ENCODE measurements at places on chromosomes 12 and 14.

- DNase-seq = no peak
These were observed 406.4 kb downstream of the SNAPC1 start for GRCh38 chr14:62168564-62169155.

DNA sequence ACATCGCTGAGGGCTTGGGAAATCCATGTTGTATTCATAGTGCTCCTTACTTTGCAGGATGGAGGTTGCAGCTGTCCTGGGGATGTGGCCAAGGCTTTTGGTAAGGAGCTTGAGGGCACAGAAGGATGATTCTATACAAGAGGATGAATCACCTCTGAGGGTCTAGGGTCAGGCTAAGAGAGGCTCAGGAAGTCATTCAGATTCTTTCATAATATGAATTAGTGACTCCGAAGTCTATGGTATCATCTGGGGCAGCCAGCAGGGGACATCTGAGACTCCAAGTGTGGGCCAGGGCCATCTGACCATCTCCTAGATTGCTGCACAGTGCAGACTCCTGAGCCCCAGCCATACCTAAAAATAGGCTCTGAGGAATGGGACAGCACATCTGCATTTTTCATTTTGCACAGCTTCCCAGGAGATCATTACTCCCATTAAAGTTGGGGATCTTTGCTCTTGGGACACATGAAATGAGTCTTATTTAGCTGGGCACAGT lies 4.8 kb downstream of the GMPR2 start:
- DNase-seq = no peak

GRCh38 chr12:115010324-115010995 lies 326.5 kb upstream of the TBX3 start:
- no peak for DNase-seq

GRCh38 chr12:100268835-100269564 lies 2.0 kb downstream of the SCYL2 start:
- DNase-seq = no peak

- DNase-seq = no peak
These were observed 74.7 kb downstream of the NIN start for GRCh38 chr14:50756300-50756699.

DNA sequence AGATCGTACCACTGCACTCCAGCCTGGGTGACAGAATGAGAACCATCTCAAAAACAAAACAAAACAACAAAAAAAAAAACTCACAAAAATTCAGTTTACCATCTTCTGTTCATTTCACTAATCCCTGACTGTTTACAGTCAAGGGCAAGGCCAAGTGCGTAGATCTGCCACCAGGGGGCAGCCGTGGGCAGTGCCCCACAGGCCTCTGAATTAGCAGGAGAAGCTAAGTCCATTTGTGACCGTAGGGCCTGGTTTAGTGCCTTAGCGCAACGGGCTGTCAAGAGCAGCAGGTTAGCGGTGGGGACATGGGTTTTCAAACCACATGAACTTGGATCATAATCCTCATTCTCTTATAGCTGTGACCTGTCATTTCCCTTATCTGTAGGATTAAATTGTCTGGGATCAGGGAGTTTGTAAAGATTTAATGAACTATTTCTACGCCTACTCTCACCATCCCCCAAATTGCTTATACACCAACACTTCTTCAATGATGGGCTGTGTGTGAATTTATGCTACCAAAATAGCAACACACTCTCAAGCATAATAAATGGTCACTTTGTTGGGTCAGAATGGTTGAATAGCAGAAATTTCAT lies 49.0 kb downstream of the KCTD10 start:
- peak; percentile 57 for DNase-seq

DNA sequence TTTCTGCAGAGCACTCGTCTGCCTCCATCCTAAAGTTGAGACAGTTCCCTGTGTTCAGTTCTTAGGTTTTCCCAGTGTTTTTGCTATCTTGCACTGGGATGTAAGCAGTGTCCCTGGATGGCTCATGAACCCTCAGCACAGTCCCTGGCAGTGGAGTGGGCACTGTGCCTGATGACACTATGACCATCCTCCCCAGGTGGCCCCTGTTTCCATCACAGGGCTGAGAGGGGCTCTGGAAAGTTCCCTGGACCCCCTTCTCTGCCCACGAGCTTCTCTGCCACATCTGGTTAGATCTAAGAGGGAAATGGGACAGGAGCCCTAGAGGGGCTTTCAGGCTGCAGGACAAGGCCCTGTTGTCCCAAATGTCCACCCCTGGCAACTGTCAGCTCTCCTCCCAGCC lies 249.8 kb upstream of the SFSWAP start:
- DNase-seq = no peak

GRCh38 chr14:75499084-75499875 lies 23.0 kb upstream of the BATF start:
- DNase-seq = no peak

- no peak for DNase-seq
These were observed 10.8 kb downstream of the TRPV4 start for GRCh38 chr12:109822416-109822815.

DNA sequence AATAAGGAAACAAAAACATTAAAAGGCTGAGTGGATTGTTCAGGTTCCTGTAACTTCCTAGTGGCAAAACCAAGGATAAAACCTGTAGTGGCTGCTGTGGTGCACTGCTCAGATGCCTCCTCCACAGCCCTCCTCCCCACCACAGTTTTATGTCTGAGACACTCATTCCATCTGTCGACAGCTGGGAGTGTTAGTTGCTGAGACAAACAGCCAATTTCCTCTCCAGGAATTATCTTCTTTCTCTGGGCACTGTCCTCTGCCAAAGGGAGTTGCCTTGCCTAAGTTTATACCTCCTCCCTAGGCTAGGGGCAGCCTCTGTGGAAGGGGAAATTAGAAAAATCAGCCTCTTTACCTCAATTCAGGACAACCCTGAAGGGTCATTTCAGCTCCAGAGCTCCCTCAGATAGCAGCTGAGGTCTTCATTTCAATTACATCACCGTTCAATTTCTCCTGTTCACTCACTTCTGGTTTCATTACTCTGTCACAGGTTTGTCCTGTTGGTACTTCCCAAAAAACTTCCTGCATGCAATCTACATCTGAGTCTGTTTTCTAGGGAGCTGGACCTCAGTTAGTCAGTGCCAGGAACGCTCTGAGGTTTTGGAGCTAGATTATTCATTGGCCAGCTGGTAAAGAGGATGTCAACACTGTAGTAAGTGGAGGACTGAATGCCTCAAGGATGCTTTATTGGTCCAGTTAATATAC lies 74.9 kb upstream of the ATP2B1 start:
- DNase-seq = no peak

- DNase-seq = no peak
These were observed 1216.4 kb upstream of the USP15 start for GRCh38 chr12:61043838-61044237.

DNA sequence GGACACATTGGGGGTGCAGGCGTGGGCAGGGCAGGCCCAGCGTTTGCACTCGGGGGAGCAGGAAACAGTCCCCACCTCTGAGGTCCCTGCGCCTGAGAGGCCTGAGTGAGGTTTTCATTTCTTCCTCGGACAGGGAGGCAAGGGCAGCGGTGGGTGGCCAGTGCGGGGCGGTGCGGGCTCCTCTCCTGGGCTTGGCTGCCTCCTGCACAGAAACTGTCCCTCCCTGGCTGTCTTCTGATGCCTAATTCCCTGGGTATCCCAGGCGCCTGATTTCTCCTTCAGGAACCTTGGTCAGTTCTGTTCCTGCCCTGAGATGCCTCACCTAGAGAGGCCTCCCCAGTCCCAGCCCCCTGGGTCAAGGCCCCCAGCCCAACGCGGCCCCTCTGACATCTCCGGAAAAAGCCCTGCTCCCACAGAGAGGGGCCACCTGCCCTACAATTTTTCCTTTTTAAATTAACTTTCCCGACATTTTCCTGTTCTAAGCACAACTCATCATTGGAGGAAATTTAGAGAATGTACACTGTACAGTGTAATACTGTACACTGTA lies 260.3 kb downstream of the ADGRD1 start:
- no peak for DNase-seq

DNA sequence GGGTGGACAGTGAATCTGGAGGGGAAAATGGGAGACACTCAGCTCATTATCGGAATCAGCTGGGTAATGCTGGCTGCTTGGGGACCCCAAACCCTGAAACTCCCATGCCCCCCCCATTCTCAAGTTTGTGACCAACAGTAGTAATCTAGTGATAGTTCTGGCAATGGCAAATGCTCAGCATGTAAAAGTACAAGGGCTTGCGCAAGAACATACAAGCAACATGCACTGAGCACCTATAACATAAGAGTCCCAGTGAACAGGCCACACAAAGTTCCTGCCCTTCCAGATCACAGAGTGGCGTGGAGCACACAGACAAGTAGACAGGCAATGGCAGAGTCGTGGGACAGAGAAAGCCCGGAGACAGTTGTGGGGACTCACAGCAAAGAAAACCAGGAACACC lies 407.9 kb downstream of the MED13L start:
- no peak for DNase-seq

- no peak for DNase-seq
These were observed 628 bp upstream of the LLPH start for GRCh38 chr12:66131067-66131688.

- DNase-seq = no peak
These were observed 19.0 kb downstream of the SPRING1 start for GRCh38 chr12:116718655-116719454.

DNA sequence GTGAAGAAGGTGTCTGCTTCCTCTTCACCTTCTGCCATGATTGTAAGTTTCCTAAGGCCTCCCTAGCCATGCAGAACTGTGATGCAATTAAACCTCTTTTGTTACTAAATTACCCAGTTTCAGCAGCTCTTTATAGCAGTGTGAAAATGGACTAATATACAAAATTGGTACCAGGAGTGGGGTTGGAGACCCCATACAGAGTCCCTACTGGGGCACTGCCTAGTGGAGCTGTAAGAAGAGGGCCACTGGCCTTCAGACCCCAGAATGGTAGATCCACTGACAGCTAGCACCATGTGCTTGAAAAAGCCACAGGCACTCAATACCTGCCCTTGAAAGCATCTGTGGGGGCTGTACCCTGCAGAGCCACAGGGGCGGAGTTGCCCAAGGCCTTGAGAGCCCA lies 44.8 kb upstream of the CRADD start:
- no peak for DNase-seq

DNA sequence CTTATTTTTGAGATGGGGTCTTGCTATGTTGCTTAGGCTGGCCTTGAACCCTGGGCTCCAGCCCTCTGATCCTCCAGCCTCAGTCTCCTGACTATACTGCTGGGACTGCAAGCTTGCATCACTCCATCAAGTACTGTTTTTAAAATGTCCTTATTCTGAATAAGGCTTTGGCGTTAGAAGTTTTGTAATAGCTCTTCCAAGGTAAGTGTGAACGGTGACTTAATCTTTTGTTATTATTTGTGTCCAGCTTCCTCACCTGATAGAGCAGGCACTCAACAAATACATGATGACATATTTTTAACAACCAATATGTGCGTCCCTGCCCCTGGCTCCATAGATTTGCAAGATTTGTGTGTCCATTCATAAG lies 1.4 kb downstream of the C1RL start:
- no peak for DNase-seq

DNA sequence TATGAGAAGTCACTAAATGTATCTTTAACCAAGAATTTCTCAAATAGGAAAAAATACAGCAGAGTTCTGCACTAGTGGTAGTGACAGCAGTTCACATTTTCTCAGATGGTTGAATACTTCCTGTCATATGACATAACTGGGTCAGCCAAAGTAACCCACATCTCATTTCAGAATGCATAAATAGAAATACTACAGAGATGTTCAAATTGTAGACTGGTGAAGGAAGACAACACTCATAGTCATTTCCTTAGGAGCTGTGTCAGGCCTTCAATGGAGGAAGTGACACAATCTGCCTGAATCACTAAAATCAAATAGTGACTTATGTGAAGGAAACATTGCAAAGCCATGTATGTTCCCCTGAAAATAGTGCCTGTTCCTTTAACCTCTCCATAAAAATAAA lies 32.4 kb downstream of the FERMT2 start:
- DNase-seq = no peak

GRCh38 chr12:32706335-32707024 lies 27.4 kb downstream of the DNM1L start:
- DNase-seq = no peak

- no peak for DNase-seq
These were observed 161.0 kb downstream of the SLC38A4 start for GRCh38 chr12:46664761-46665287.

DNA sequence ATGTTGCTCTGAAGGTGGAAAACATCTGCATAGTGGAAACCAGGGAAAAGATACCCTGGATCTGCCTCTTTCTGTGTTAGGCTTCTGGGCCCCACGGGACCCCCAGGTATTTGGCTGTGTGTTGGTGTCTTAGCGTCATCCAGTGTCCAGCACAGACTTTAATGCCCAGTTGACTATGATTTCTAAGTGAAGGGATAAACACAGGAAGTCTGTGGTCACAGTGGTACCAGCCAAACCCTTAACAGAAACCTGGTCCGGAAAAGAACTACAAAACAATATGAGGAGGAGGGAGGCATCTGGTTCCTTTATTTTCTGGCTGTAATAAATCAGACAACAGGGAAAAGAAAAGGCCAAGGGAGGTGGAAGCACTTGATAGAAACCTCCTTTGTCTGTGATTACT lies 56.4 kb downstream of the CMKLR1 start:
- DNase-seq = no peak

DNA sequence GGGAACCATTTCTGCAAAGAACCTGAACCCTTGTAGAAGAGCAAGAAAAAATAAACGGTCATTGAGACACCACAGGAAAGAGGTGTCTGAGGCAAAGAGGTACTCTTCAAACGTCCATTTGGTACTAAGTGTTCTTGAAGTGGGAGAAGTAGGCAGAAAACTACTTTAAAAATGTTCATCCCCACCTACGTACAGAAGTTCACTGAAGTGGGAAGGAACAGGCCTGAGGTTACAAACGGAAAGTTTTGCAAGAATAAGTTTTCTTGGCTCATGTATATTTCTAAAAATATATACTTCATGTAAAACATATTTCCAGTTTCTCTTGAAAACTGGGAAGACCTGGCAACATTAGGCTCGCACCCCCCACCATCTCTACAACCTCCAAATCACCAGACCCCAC lies 61.2 kb downstream of the STXBP6 start:
- DNase-seq = no peak

GRCh38 chr12:112796067-112796466 lies 4.5 kb downstream of the RPH3A start:
- DNase-seq = no peak

DNA sequence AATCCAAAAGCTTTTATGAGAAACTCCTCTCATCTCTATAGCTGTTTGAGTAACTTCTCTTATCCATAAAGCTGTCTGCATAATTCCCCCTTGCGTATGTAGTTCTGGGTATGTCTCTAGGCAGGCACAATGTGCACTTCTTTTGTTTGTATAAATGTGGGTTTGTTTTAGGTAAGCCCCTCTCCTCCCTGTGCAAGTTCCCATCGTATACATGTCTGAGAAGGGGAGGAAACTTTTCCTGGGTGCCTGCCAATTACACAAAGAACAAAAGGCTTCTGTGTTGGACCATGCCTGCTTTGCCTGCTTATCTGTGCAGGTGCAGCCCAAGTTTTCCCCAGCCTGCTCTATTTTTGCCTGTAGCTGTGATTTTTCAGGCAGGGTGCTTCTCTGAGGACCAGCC lies 96.7 kb downstream of the CCER1 start:
- no peak for DNase-seq

DNA sequence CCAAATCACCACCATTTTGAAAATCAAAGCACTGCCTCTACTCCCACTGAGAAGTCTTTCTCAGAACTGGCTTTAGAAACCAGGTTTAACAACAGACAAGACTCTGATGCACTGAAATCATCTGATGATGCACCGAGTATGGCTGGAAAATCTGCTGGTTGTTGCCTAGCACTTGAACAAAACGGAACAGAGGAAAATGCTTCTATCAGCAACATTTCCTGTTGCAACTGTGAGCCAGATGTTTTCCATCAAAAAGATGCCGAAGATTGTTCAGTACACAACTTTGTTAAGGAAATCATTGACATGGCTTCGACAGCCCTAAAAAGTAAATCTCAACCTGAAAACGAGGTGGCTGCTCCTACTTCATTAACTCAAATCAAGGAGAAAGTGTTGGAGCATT lies 115.0 kb upstream of the NPAS3 start:
- DNase-seq = no peak
